ENCODE measurements at places on chromosomes 6 and 20.

- DNase-seq: peak; percentile 83
Observed at GRCh38 chr6:159691133-159691962, 1.7 kb downstream of the SOD2 start.

DNA sequence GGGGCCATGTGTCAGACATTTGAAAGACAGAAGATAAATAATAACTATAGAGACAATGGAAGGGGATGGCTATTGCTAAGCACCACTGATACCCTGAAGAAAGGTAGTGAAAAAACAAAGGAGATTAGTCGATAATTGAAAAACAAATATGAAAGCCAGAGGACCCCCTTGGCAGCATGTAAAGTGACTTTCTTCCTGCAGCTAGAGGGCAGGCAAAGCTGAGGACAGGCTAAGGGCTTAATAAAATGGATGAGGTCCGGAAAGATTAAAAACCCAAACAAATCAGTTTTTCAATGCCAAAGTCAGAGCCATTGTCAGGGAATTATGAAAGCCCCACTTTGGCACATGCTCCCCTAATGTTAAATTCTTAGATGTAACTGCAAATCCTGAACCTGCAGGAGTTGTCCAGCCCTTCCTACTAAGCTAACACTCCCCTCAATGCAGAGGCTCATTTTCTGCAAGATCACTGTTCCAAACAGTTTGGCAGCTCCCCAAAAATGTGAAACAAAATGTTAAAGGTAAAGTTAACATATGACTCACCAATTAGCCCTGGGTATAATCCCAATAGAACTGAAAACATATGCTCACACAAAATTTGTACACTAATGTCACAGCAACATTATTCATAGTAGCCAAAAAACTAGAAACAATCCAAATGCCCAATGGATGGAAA is 1177.9 kb downstream of the GRIK2 start:
- DNase-seq: no peak

DNA sequence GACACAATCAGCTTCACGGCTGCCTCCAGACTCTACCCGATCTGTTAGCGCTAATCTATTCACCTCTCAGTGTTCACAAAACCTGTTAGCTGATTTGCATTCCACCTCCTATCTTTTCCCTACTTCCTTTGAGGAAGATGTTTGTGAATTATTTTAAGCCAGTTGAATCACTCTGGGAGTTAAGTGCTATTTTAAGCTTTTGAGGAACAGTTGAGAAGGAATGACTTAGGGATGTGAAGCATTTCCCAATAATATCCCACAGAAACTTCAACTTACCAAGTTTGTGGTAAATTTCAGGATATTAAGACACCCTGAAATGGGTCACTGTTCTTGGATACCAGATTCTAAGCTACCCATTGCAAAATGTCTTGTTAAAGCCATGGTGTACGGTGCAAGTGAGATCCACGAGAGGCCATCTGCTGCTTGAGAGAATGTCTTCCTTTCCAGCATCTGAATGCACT is 145.2 kb upstream of the CITED2 start:
- DNase-seq: no peak

GRCh38 chr6:84258268-84258667 is 30.8 kb upstream of the CEP162 start:
- no peak for DNase-seq

- no peak for DNase-seq
Observed at GRCh38 chr6:46350714-46351113, 140.5 kb downstream of the RCAN2 start.

DNA sequence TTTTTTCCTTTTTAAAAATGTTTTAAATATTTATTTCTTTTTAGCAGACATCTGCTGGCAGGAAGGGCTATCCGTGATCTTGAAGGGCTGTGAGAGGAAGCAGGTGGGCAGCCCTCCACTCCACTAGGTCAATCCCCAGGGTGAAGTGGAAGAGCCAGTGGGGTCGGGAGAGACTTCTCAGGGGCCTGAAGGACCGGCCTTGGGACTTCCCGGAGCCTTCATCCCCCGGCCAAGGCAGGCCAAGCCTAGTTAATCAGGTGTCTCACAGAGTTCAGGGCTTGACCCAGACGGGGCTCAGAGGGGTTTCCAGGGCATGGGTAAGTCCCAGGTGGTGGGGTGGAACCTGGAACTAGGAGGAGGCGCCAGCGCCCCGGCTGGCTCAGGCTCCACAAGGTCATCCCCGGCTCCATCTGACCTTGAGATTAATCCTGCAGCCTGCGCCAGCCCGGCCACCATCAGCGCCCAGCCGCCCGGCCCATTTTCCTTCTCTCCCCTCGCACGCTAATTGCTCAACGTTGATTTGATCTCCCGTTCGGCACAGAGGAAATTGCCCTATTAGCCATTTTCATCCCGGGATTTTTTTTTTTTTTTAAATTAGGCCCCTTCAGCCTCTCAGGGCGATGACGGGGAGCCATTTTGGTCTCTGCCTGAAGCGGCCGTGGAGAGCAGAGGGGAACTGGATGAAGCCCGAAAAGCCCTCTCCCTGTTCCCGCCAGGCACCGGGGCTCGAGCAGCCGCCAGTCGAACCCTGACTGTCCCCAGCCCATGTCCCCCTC is 44.4 kb downstream of the MDFI start:
- no peak for DNase-seq

DNA sequence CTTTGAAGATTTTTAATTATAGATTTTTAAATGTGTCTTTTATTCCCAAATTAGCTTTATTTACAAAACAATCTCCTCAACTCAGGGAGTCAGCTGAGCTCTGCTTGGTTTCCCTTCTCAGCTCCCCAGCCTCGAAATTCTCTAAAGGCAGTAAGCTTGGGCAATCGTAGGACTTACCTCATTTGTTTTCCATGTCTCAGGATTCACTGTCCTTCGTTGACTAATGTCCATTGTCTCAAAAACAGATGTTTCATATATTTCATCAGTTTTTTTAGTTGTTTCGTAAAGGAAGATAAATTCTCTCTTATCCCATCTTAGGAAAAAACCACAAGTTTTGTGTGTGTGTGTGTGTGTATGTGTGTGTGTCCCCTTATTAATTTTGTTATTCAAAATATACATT is 102.2 kb upstream of the ADGRF1 start:
- DNase-seq: no peak

DNA sequence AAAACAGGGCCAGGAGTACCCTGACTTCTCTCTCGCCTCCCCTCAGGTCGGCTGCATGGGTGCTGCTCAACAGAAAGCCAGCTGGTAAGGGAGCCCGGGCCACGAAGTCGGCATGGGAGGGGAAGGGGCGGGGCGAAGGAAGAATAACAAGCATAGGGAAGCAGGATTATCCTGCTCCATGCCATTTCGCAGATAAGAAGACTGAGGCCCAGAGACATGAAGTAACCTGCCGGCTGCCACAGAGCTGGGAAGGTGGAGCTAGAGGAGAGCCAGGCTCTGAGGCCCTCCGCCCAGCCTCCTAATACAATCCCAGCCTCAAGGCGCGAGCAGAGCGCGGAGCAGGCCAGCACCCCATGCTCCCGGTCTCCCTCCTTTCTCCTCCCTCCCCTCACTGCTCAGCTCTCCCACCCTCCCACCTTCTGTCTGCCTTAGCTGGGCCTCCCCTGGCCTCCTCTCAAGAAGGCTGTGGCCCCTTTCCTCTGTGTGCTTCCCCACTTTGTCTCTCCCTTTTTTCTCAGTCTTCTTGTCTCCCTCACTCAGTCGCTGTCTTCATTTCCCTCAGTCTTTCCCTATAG is 13.2 kb upstream of the HMGA1 start:
- DNase-seq: no peak

GRCh38 chr6:79330704-79331103 is 96.2 kb upstream of the HMGN3 start:
- DNase-seq: no peak

- DNase-seq: no peak
Observed at GRCh38 chr6:72959821-72960220, 265.5 kb downstream of the KHDC1L start.

DNA sequence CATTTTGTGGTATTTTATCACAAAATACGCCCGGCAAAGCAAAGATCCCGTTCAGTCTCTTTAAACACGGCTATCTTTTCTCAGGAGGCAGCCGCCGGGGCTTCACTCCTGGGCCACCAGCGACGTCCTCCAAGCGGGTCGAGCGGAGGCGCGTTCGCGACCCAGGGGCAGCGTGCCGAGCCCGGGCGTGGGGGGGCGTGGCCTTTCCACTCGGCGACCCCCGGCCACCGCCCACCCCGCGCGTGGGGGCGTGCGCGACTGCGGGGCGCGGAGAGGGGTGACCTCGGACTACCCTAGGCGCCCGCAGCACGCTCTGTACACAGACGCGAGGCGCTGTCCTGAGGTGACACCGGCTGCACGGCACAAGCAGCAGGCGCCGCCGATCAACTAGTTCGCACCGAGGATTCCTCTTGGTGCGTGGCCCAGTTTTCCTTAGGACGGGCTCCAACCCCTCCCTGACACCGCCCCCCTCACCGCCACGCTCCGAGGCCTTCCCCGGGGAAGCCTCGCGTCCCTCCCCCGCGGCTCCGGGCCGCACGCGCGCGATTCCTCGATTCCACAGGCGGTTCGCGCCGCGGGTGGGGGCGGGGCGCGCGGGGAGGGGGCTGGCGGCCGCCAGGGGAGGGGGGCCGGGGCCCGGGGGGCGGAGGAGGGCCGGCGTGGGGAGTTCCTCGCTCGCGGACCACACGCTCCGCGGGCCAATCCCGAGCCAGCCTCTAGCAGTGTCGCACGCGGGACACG is 1.1 kb upstream of the JARID2 start:
- peak; percentile 69 for DNase-seq

DNA sequence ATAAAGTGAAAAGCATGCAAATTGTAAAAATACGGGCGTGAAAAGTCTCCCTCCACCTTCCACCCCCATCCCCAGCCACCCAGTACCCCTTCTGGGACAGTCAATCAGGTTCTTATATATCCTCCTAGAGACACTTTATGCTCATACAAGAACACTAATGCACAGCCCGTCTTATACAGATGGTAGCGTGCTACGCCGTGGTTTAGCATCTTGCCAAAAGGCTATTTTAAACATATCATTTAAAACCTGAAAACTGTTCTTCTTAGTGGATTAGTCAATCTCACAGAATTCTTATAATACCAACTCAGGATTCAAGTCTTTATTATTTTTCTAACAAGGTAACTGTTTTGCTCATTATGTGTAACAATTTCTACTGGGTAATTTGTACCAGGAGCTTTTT is 57.2 kb upstream of the MRPS10 start:
- no peak for DNase-seq

GRCh38 chr6:106194949-106195921 is 109.1 kb downstream of the PRDM1 start:
- DNase-seq: no peak

- DNase-seq: no peak
Observed at GRCh38 chr20:60053125-60053817, 95.0 kb downstream of the CDH26 start.

GRCh38 chr6:168021581-168021980 is 24.1 kb downstream of the KIF25 start:
- DNase-seq: no peak

DNA sequence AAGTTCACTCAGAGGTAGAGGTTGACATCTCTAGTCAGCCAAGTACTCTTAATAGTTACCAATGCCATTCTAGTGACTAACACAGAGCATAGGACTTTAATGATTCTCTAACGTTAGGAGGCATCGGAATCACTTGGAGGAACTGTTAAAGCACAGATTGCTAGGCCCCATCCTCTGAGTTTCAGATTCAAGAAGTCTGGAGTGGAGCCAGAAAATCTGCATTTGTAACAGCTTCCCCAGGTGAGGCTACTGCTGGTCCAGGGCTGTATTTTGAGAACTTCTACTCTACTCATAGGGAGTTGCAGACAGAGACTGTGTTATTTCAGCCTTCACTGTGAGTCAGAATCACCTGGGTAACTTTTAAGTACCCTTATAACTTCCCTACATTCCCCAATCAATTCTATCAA is 5.7 kb downstream of the LMBRD1 start:
- no peak for DNase-seq

DNA sequence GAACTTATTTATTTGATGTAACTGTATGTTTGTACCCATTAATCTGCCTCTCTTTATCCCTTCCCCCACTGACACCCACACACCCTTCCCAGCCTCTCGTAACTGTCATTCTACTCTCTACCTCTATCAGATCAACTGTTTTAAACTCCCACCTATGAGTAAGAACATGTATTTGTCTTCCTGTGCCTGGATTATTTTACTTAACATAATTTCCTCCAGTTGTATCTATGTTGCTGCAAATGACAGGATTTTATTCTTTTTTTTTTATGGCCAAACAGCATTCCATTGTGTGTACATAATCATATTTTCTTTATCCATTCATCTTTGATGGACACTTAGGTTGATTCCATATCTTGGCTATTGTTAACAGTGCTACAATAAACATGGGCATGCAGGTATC is 49.3 kb downstream of the PHACTR2 start:
- DNase-seq: no peak

- peak; percentile 56 for DNase-seq
Observed at GRCh38 chr6:25053875-25054371, 118.2 kb upstream of the RIPOR2 start.

DNA sequence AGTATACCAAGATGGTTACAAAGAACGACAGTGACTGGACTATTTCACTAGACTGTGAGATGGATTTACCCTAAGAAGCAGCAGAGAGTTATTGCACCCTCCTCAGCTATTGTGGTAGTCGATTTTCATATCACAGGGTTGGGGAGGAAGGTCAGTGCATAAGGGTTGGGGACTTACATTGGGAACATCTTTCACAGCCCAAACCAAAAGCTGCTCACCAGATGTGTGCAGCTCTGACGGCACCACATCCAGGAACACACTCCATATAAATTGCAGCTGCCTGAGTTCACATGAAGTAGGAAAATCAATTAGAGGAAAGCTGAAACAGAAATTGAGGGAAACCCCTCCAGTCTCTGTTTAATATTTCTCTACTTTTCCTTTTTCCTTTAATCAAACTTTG is 470.5 kb upstream of the NRSN1 start:
- DNase-seq: no peak

- no peak for DNase-seq
Observed at GRCh38 chr6:143443096-143443495, 7.4 kb downstream of the ADAT2 start.

- no peak for DNase-seq
Observed at GRCh38 chr6:167742719-167743303, 83.9 kb upstream of the AFDN start.

DNA sequence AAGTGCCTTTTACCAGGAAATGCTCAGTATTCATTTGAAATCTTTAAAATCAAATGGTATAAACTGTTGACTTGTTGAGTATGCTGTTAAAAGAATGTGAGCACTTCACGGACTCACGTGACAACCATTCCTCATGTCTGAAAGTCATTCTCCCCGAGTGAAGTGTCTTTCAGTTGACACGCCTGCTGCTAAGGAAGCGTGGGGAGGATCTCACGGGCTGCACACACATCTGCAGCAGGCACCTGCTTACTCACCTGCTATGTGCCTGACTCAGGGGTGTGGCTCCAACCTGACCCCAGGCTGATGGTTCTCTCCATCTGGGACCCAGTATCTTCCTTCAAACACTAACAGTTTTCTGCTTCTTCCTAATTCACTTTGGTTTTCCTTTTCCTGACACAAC is 32.7 kb downstream of the WDR27 start:
- DNase-seq: no peak

Measured in KBM-7 (cell line).